ENCODE measurements at places on chromosomes 3 and 15.

- no peak for DNase-seq
Measured at GRCh38 chr3:104102386-104102785, 1264.3 kb upstream of the ALCAM start.

DNA sequence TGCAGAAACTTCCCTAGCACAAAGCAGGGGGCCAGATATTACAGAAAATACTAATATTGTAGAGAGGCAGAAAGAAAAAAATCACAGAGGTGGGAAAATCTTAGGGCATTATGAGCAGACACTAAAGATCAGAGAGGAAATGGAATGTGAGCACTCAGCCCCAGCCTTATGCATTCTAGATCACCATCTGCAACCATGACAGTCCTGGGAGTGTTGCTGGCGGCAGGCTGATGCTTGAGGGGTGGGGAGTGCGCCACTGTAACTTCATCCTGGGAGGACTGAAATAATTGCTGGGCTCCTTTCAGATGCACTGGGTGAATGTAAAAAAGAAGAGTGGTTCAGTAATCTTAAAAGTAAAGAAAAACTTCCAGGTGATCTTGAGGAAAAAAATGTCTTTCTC is 427.6 kb upstream of the SEMA6D start:
- DNase-seq, result no peak

- no peak for DNase-seq
Measured at GRCh38 chr3:120451806-120452205, 1.0 kb upstream of the FSTL1 start.

GRCh38 chr15:87492321-87492720 is 764.2 kb downstream of the NTRK3 start:
- no peak for DNase-seq

DNA sequence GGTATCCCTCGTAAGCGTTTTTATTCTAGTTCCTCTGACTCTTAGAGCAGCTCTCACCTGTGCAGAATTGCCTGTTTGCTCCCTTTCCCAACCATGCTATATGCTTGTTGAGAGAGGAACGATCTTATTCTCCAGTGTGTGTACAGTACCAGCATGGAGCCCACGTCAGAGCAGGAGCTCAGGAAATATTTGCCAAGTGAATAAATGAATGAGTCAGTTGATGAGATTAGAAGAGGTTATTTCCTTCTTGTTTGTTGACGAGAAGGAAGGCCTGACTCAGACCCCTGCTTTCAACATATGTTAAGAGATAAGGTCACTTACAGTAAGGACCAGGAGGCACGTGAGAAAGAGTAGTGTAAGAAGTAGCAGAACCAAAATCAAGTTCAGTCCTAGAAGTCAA is 106.3 kb upstream of the ABHD17C start:
- no peak for DNase-seq

- DNase-seq, result no peak
Measured at GRCh38 chr3:61610316-61610715, 48.9 kb downstream of the PTPRG start.

DNA sequence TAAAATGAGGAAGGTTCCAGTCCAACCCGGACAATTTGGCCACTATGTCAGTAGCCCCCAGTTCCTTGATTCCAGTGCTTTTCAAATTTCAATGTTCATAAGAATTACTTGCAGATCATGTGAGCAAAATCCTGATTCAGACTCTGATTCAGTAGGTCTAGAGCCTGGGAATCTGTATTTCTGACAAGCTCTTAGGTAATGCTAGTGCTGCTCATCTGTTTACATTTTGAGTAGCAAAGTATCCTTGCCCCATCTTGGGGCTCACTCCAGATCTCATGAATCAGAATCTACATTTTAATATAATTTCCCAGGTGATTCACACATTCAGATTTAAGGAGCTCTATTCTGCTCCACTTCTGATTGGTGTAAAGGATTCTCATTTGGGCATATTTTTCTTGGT is 142.0 kb downstream of the NAALADL2 start:
- no peak for DNase-seq

DNA sequence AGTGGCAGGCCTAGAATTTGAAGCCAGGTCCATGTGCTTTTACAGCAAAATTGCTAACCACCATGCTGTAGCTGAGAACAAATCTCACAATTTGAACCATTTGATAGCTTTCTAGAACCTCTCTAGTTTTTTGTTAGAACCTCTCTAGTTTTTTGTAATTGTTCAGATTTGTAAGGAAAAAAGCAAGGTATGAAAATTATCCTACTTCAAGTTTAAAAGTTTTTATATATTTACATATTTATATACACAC is 9.8 kb downstream of the GXYLT2 start:
- DNase-seq, result no peak

DNA sequence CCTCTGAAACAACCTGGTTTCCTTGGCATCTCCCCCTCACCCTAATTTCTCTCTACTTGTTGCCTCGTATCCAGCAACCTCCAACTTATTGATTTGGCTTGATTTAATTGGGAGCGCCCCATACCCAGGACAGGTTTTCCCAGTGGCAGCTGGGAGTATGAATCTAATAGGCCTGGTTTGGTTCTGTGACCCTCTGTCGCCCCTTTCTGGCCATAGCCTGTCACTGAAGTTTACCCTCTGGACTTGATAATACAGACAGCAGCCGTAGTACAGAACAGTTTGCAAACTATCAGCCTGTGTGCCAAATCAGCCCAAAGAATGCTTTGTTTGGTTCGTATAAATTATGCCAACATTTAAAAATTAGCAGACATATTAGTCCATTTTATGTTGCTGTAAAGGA is 525.1 kb upstream of the GOLIM4 start:
- no peak for DNase-seq

GRCh38 chr3:183330881-183331280 is 77.8 kb downstream of the B3GNT5 start:
- no peak for DNase-seq

GRCh38 chr15:49435174-49435573 is 12.1 kb downstream of the FGF7 start:
- DNase-seq, result no peak

DNA sequence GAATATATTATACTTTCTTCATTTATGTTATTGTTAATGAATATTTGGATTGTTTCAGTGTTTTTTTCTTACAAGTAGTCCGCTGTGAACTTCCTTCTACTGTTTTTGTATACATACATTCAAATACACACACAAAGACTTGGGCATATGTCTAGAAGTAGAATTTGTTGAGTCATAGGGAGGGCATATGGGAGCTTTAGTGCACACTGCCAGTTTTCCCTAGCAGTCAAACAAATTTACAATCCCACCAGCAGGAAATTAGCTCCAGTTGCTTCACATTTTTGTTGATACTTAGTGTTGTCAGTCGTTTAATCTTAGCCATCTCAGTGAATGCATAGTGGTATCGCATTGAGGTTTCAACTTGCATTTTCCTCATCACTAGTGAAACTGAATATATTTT is 492.3 kb downstream of the DIPK2A start:
- no peak for DNase-seq

- no peak for DNase-seq
Measured at GRCh38 chr3:127709320-127710060, 36.7 kb downstream of the ABTB1 start.

- DNase-seq, result no peak
Measured at GRCh38 chr3:3552761-3553160, 246.5 kb upstream of the LRRN1 start.

Measured in CD4-positive, alpha-beta T cell treated with Interleukin-21 for 1 hour (primary cell).